ENCODE measurements at places on chromosomes 6 and 20.

GRCh38 chr20:10651227-10651990 is 22.4 kb downstream of the JAG1 start:
- no peak for DNase-seq

DNA sequence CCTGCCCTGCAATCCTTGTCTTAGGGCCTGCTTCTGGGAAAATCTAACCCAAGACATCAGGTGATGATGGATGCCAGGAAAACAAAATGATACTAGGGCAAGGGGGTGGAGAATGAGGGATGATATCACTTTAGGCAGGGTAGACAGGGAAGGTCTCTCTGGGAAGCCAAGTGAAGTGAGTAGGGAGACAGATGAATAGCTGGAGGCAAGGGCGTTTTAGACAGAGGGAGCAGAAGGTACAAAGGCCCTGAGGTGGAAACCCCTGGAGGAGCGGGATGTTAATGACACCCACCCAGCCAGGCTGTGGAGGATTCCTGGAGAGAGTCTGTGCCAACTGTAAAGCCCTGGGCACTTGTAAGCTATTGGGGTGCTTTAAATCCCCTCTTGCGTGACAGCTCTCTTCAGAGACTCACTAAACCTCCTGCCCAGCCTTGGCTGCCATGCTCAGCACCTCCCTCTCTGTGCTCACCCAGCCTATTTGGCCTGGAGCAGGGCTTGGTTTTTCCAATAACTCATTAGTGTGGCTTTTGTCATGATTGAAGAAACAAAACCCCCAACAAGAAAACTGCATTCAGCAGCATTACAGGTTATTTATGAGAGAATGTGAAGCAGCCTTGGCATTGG is 12.4 kb upstream of the MDGA1 start:
- DNase-seq: no peak

- no peak for DNase-seq
These were observed 9.8 kb downstream of the C6orf52 start for GRCh38 chr6:10684618-10685017.

GRCh38 chr6:38501931-38502330 is 137.8 kb downstream of the BTBD9 start:
- no peak for DNase-seq

- no peak for DNase-seq
These were observed 22.7 kb downstream of the CFAP61 start for GRCh38 chr20:20075032-20075431.

DNA sequence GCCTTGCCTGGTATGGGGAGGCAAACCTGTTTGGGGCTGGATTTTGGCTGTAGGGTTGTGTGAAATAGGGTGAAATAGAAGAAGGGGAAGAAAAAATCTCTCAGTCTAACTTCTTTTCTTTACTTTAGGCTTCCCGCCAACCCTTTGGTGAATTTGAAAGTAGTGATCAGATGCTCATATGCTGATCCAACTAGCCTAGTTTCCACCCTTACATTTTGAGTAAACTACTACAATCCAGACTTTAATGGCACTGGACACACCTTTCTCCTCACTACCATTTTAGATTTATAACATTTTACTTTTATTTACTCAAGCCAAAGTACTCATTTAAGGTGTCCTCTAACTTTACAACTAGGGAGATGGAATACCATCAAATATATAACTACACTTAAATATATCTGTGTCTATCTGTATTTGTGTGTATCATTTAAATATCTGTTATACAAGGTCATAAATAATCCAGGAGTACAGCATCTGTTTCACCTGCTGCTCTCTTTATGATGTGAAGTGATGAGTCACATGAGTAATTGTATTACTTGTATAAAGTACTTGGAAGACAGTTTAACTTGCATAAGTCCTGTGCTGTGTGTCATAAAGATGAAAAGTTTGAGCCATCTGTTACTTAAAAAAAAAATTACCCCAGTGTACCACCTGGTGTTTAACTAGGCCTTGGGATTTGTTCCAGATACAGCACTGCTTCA is 172.1 kb downstream of the CDKAL1 start:
- no peak for DNase-seq

- peak; percentile 69 for DNase-seq
These were observed 72.6 kb upstream of the STXBP5 start for GRCh38 chr6:147131532-147132128.

- DNase-seq: no peak
These were observed 25.0 kb upstream of the SLC35D3 start for GRCh38 chr6:136897071-136897470.

GRCh38 chr20:62969939-62970306 is 17.4 kb downstream of the SLC17A9 start:
- no peak for DNase-seq

DNA sequence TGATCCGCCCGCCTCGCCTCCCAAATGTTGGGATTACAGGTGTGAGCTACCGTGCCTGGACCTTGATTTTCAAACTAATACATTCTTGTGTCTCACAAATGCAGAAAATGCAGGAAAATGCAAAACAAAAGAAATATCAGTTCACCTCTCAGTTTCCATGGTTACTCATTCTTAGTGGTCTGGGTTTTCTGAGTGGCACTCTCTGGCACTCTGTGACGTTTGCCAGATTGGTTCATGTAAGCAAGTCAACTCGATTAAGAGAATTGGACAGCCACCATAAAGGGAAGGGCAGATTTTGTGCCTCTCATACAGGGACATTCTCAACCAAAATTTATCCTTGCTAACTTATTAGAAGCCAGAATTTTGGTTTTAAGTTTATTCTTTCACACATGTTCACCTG is 8.6 kb downstream of the CMTR1 start:
- no peak for DNase-seq

GRCh38 chr20:18524646-18525045 is 16.9 kb downstream of the SEC23B start:
- DNase-seq: peak; percentile 31

- DNase-seq: no peak
These were observed 46.3 kb downstream of the MKKS start for GRCh38 chr20:10387686-10388085.

DNA sequence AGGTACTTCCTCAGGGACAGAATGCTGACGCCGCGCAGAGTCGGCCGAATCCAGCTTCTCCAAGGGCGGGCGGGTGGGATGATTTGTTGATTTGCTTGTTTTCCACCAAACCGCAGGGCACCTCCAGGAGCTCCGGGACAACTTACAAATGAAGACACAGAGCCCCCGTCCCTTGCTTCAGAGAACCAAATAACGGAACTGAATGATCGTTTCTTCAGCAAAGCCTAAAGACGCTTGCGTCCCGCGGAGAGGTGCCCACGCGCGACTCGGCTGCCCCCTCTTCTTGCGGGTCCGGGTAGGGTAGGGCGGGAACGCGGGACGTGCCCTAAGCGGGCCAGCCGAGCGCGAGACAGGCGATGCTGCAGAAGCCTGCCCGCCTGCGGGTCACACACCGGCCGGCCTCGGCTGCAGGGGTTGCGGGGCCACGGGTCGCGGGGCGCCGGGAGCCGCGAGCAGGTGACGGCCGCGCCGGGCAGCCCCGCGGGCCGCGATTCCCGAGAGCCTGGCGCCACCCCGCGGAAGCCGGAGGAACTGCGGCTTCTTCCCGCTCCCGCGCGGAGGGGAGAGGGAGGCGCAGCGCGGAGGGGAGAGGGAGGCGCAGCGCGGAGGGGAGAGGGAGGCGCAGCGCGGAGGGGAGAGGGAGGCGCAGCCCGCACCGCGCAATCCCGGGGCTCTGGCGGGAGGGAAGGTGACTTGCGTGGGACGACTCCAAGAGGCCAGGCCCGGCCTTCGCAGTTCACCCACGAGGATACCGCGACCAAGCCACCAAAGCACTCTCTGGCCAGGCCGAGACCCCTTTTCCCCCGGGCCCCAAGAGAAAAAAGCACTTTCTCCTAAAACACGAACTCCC is 7.7 kb upstream of the FOXF2 start:
- peak; percentile 33 for DNase-seq

DNA sequence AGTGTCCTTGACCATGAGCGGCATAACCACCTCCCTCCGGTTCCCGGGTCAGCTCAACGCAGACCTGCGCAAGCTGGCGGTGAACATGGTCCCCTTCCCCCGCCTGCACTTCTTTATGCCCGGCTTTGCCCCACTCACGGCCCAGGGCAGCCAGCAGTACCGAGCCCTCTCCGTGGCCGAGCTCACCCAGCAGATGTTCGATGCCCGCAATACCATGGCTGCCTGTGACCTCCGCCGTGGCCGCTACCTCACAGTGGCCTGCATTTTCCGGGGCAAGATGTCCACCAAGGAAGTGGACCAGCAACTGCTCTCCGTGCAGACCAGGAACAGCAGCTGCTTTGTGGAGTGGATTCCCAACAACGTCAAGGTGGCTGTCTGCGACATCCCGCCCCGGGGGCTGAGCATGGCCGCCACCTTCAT is 4.9 kb downstream of the TUBB1 start:
- DNase-seq: no peak

DNA sequence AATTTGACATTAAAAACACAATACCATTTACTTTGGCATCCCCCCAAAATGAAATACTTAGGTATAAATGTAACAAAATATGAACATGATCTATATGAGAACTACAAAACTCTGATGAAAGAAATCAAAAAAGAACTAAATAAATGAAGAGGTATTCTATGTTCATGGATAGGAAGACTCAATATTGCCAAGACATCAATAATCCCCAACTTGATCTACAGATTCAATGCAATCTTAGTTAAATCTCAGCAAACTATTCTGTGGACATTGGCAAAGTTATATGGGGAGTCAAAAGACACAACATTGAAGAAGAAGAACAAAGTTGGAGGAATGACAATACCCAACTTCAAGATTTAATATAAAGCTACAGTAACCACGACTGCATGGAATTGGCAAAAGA is 145.2 kb upstream of the HEY2 start:
- no peak for DNase-seq

DNA sequence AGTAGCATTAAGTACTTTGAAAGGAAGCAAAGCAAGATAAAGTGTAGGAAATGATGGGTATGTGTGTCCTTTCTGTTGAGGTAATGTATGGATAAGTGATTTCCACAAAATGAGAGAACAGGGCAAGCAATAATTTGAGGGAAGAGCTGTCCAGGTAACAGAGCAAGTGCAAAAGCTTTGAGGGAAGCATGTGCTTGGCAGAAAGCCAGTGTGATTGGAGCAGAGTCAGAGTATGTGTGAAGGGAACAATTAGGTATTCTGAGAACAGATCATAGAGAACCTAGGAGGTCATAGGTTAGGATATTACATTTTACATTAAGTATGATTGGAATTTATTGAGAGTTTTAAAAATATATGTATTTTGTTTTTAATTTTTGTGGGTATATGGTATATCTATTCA is 30.2 kb upstream of the MAN1A1 start:
- DNase-seq: no peak

- no peak for DNase-seq
These were observed 57.9 kb downstream of the KCNB1 start for GRCh38 chr20:49424536-49424935.

DNA sequence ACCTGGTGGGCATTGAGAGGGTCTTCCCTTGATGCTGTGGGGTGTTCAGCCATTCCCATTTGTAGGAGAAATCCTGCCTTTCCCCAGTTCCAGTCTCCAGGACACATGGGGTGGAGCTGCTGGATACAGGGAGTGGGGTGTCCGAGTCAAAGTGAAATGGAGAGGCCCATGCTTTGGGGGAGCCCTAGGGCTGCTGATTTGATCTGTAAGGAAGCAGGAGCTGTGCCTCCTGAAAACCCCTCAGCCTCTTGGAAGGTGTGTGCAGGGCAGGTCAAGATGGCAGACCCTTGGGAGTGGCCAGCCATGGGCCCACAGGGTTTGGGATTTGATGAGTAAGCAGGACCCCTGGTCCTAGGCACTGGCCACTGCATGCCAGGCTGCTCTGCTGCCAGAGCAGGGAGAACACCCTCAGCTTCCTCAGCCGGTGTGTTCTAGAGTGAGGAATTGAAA is 82.0 kb downstream of the SERAC1 start:
- DNase-seq: no peak

DNA sequence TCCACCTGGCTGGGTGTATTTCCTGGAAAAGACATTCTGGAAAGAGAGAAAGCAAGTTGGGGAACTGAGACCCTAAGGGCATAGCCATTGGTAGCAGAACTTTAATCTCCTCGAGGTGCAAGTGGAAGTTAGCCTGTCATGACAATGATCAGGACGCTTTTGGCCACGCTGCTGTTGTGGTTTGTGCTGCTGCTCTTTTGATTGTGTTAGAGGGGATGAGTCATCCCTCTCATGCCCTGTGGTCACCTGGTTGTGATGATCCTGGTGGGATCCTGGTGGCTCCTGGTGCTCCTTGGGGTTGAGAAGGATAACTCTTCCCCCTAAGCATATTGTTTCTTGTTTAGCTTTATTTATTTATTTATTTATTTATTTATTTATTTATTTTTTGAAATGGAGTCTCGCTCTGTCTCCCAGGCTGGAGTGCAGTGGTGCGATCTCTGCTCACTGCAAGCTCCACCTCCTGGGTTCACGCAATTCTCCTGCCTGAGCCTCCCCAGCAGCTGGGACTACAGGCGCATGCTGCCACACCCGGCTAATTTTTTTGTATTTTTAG is 350.3 kb downstream of the KIF16B start:
- DNase-seq: no peak

GRCh38 chr20:52104546-52105441 is 86.8 kb downstream of the ZFP64 start:
- no peak for DNase-seq

- DNase-seq: peak; percentile 53
These were observed 71.3 kb upstream of the SLC2A12 start for GRCh38 chr6:134123666-134124208.

GRCh38 chr6:105474234-105474633 is 71.4 kb upstream of the PREP start:
- DNase-seq: no peak

GRCh38 chr20:31717478-31718201 is 5.0 kb downstream of the BCL2L1 start:
- DNase-seq: no peak

DNA sequence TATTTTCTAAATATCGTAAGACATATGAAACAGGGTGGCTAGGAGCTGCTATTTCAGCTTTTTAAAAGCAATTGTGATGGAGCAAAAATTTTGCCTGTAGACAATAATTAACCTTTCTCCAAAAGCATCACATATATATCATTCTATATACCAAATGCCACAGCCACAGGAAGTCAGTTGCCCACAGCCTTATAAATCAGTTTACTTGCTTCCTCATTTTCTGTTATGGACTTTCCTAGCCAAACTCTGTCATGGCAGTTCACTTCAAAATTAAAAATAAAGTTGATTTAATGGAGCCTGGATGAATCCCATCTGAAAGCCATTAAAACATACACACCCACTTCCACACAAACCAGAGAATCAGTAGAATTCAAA is 93.4 kb upstream of the NHSL1 start:
- DNase-seq: peak; percentile 66

DNA sequence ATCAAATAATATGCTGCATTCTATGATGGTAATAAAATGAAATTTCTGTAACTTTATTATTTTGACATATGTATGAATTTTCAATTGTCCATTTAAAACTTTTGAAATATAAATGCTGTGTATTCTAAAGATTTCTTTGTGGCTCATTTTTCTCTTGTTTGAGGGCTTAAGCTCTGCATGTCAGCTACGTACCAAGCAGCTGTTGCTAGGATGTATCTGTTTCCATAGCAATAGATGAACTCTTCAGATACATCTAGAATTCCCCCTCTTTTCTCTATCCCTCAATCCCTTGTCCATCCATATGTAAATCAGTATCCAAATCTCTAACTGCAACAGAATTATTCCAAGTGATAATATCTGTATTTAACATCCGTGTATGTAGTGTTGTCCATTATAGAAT is 76.5 kb upstream of the OPRM1 start:
- no peak for DNase-seq

GRCh38 chr20:14992961-14993360 is 655.5 kb upstream of the FLRT3 start:
- DNase-seq: no peak

Data from inflammatory macrophage (primary cell).